ENCODE measurements at places on chromosomes 12 and 14. TPM values are rescaled to one million over a fixed set of nuclear protein-coding genes. Genes with fewer than 3 reads are reported as not detected.

RITA1 gene
- 31.1 TPM for total RNA-seq

DNA sequence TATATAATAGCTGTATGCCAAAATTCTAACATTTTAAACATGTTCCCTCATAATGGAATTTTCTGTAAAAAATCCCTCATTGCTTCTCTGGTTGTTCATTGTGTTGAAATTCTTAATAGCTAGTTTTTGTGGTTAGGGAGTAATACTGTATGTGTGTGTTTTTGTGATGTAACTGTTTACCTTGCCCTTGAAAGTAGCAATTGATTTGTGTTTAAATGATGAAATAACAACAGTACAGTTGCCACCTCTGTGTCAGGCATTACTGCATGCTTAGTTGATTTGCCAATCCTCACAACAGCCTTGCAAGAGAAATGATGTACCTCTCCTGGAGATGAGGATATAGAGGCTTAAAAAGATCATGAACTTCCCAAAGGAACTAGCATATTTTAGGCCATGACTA is 94.9 kb downstream of the DAAM1 start:
- no peaks in the 10 kb centered on the region for H3K27me3 ChIP-seq
- H3K4me1 ChIP-seq, result no peaks in the 10 kb centered on the region
- no peak overlapping the region for H3K4me3 ChIP-seq
- no peak overlapping the region for H3K27ac ChIP-seq
- DNase-seq, result no peak
- H3K36me3 ChIP-seq, result peaks cover 29% of the 10 kb centered on the region

DNA sequence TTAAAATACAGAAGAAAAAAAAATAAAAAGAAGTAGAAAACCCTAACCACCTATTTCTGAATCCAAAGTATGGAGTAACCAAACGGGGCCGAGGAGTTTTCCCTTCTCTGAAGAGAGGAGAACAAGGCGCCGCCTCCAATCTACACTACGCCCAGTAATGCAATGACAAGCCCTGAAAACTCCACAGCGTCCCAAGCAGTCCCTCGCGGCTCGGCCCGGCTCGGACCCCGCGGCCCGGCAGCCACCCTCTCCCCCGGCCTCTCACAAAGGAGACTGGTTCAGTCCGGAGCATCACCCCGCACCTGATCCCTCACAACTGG is 371 bp downstream of the CHD8 start:
- H3K27ac ChIP-seq, result peak overlapping the region; percentile 99
- no peaks in the 10 kb centered on the region for H3K27me3 ChIP-seq
- H3K4me1 ChIP-seq, result peaks cover 42% of the 10 kb centered on the region
- no peak for DNase-seq

- no peak overlapping the region for H3K27ac ChIP-seq
- H3K27me3 ChIP-seq, result no peaks in the 10 kb centered on the region
- H3K36me3 ChIP-seq, result no peaks in the 10 kb centered on the region
- peaks cover 14% of the 10 kb centered on the region for H3K4me1 ChIP-seq
- no peak overlapping the region for H3K4me3 ChIP-seq
Measured at GRCh38 chr14:68758301-68758700, 34.6 kb downstream of the ZFP36L1 start.

- H3K4me1 ChIP-seq, result no peaks in the 10 kb centered on the region
- H3K27ac ChIP-seq, result no peak overlapping the region
- no peak overlapping the region for H3K4me3 ChIP-seq
Measured at GRCh38 chr14:20198991-20199390, 8.3 kb downstream of the OR11G2 start.

GRCh38 chr12:54004063-54004840 is 4.3 kb downstream of the HOXC9 start:
- H3K27me3 ChIP-seq, result peaks cover 99% of the 10 kb centered on the region
- DNase-seq, result no peak
- no peak overlapping the region for H3K4me3 ChIP-seq
- H3K4me1 ChIP-seq, result peaks cover 19% of the 10 kb centered on the region
- no peak overlapping the region for H3K27ac ChIP-seq

GRCh38 chr14:72075649-72076334 is 143.6 kb downstream of the RGS6 start:
- no peak overlapping the region for H3K4me3 ChIP-seq
- H3K27ac ChIP-seq, result no peak overlapping the region
- H3K36me3 ChIP-seq, result no peaks in the 10 kb centered on the region
- H3K4me1 ChIP-seq, result no peaks in the 10 kb centered on the region

Measured in activated naive CD8-positive, alpha-beta T cell treated with anti-CD3 and anti-CD28 coated beads for 36 hours (primary cell).